ENCODE measurements at places on chromosomes 2 and 18. TPM values are rescaled to one million over a fixed set of nuclear protein-coding genes. Genes with fewer than 3 reads are reported as not detected.

Gene DLGAP1
- total RNA-seq: not detected

Gene C2orf78
- total RNA-seq: not detected

Gene TFCP2L1
- 0.51 TPM for total RNA-seq

Gene GAL3ST2
- total RNA-seq: not detected

Gene UGT1A5
- 1.5 TPM for total RNA-seq

Gene HAAO
- 173 TPM for total RNA-seq

Gene ATL2
- total RNA-seq: 39.1 TPM

Gene DNAJB2
- 39.7 TPM for total RNA-seq

DNA sequence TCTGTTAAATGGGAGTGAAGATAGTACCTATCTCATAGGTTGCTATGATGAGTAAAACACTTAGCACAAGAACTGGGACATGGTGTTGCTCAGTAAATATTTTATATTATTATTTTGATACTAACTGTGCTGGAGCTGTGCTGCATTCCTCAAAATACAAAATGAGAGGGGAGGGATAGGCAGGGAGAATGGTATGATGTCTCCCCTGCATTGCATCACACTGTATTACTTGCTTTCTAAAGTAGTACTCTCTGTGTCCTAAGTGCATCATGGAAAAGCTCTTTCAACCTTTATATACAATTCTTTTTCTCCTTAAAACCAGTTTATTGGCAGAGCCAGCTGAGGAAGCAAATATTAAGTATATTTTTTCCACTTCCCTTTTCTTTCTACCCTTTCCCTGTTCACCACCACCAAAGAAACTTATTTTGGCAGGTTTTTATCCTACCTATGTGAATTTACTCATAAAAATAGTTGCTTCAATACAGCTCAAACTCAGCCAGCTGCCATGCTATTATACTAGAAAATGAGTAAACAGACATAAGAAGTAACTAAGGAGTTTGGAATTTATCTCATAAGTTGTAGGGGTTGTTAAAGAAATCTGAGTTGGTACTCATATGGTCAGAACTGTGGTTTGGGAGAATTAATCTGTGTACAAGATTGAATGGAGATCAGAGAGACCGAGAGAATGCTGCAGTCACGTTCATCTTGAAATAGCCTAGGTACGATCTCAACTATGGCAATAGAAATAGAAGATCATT, 60.3 kb downstream of the EHBP1 start:
- H3K36me3 ChIP-seq: no peaks in the 10 kb centered on the region
- DNase-seq: no peak
- peaks cover 18% of the 10 kb centered on the region for H3K4me1 ChIP-seq
- no peak overlapping the region for H3K4me3 ChIP-seq
- H3K27ac ChIP-seq: no peak overlapping the region

GRCh38 chr2:239664216-239664810, 263.5 kb upstream of the HDAC4 start:
- H3K27me3 ChIP-seq: no peaks in the 10 kb centered on the region
- H3K4me3 ChIP-seq: no peak overlapping the region

DNA sequence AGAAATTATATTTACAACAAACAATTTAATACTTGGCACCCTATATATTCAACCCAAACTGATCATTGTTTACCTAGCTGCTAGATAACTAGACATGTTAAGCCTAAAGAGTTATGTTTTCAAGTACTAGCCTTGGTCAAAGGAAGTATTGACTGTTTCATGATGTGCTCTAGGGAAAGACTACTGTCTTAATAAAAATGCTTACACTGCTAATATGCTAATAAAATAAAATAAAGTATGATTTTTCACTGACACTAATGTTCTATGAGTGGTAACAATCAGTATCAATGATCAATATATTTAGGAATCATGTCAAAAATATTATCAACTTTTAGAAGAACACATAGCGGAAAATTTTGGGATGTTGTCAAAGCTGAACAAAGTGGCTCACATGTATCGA, 225.5 kb downstream of the OSR1 start:
- no peak overlapping the region for H3K27ac ChIP-seq
- no peak overlapping the region for H3K4me3 ChIP-seq
- no peaks in the 10 kb centered on the region for H3K4me1 ChIP-seq

- H3K27me3 ChIP-seq: peaks cover 3% of the 10 kb centered on the region
- no peak for DNase-seq
- H3K4me1 ChIP-seq: no peaks in the 10 kb centered on the region
- H3K27ac ChIP-seq: no peak overlapping the region
- H3K36me3 ChIP-seq: no peaks in the 10 kb centered on the region
- no peak overlapping the region for H3K4me3 ChIP-seq
Observed at GRCh38 chr18:73544032-73544431, 603.6 kb downstream of the FBXO15 start.

GRCh38 chr2:2558476-2558875, 227.4 kb upstream of the MYT1L start:
- H3K27me3 ChIP-seq: no peaks in the 10 kb centered on the region
- H3K27ac ChIP-seq: no peak overlapping the region
- DNase-seq: no peak
- H3K36me3 ChIP-seq: no peaks in the 10 kb centered on the region

DNA sequence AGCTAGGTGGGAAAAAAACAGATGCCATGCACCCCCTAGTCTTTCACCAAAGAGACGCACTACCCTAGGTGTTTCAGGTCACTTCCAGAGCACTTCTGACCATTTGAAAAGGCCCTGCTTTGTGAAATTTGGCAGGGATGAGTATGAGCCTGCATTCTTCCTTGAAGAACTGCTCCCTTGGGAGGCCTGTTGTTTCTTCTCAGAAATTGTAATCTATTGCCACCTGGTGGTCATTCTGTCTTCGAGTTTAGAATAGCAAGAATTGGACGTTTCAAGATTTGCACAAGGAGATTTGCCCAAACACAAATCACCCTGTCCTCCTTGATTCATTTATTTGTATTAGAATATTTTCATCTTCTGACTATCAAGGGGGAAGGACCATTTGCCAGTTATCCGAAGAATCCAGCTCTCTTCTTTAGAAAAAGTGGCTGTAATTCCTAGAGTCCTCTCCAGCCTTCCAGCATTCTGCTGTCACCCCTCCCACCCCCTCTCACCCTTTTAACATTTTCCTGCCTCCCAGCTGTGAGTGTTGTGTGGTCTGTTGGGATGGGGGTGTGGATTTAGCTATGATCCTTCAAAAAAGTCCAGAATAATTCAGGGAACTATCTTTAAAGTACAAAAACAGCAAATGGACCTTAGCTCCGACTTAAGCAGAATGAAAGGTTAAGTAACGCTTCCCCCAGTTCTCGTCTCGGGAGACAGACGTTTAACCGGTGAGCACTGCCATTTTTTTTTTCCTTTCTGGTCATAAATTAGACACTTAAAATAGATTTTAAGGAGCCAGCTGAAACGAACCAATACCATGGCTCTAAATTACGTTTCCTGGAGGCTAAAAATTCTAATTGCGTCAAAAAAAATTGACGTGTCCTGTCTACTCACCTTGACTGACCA, 3.7 kb upstream of the GAD1 start:
- H3K27ac ChIP-seq: no peak overlapping the region
- no peak for DNase-seq
- peaks cover 22% of the 10 kb centered on the region for H3K4me1 ChIP-seq
- H3K27me3 ChIP-seq: peaks cover 40% of the 10 kb centered on the region
- no peak overlapping the region for H3K4me3 ChIP-seq

- DNase-seq: no peak
- H3K4me3 ChIP-seq: no peak overlapping the region
- no peaks in the 10 kb centered on the region for H3K27me3 ChIP-seq
- H3K27ac ChIP-seq: no peak overlapping the region
- H3K4me1 ChIP-seq: no peaks in the 10 kb centered on the region
Observed at GRCh38 chr2:220678943-220679342, 893.2 kb downstream of the EPHA4 start.

GRCh38 chr2:179251870-179252269, 12.8 kb downstream of the SESTD1 start:
- no peak for DNase-seq
- no peaks in the 10 kb centered on the region for H3K27me3 ChIP-seq
- no peak overlapping the region for H3K4me3 ChIP-seq
- H3K27ac ChIP-seq: no peak overlapping the region
- H3K4me1 ChIP-seq: no peaks in the 10 kb centered on the region

- H3K4me3 ChIP-seq: no peak overlapping the region
- DNase-seq: no peak
- no peaks in the 10 kb centered on the region for H3K27me3 ChIP-seq
- H3K27ac ChIP-seq: peak overlapping the region; percentile 29
Observed at GRCh38 chr2:162607915-162608314, 230.7 kb downstream of the KCNH7 start.

DNA sequence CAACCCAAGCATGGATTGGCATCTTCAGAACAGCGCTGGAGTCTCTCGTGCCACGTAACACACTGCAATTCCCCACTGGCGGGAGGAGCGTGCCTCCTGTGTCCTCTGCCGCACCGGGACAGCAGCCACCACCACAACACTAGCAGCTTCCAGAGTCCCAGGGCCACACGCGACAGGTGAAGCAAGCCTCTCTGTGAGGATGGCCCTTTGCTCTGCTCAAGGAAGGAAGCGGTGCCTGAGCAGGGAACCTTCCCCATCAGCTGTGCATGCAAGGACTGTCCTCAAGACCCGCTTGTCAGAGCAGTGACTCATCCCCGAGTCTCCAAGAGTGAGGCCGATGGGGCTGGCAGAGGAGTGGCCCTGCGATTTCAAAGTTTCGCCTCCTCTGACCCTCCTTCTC, 44.0 kb downstream of the TTC32 start:
- H3K27me3 ChIP-seq: no peaks in the 10 kb centered on the region
- no peak for DNase-seq
- no peak overlapping the region for H3K27ac ChIP-seq
- H3K36me3 ChIP-seq: no peaks in the 10 kb centered on the region
- H3K4me3 ChIP-seq: no peak overlapping the region

DNA sequence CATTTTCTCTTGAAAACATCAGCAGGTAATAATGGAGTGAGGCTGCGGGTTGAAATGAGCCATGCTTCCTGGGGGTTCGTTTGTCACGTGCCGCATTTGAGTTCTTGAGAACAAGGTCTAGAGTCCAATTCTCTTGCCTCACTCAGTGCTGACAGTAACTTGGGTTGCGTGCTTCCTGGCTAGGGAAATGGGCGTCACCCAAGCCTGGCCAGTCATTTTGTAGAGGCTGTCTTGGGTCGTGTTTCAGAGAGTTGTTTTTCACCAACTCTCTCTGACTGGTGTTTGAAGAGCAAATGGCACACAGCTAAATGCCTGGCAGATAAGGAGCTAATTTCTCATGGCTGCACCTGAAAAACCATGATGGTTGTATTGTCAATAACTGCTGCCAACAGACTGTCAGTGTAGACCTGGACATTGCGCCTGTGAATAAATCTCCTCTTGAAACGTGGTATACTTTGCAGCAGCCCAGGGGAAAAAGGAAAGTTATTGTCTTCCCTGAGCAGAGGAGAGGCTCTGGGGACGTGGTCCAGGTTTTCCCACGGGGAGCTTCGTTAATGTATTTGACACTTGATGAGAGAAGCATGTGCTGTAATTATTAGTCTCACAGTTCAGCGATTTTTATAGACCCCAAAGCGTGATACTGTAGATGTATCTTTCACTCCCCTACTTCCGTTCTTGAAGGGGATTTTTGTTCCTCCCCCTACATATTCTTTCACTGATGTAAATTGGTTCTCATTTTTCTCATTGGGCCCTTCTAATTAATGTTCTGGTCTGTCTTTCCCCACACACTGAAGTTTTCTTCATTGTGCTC, 196.0 kb downstream of the FHOD3 start:
- H3K4me1 ChIP-seq: no peaks in the 10 kb centered on the region
- no peak overlapping the region for H3K4me3 ChIP-seq
- no peak for DNase-seq
- H3K36me3 ChIP-seq: no peaks in the 10 kb centered on the region
- no peak overlapping the region for H3K27ac ChIP-seq

DNA sequence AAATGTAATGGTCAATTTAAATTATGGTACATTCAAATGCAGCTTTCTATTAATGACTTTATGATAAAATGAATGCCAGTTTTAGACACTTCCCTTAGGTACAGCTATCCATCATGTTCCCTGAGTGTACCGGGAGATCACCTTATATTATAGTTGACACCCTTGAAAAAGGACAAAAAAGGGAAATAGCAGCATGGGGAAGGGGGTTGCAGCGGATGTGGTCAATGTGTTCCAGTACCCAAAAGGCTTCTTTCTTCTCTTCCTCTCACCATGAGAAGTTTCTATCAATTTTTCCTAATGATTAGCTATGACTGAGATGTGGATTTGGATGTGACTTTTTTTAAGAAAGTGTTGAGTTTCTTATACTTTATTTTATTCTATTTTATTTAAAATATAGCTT, 154.4 kb downstream of the CCDC85A start:
- H3K27me3 ChIP-seq: no peaks in the 10 kb centered on the region
- no peaks in the 10 kb centered on the region for H3K4me1 ChIP-seq
- H3K4me3 ChIP-seq: no peak overlapping the region
- no peaks in the 10 kb centered on the region for H3K36me3 ChIP-seq
- H3K27ac ChIP-seq: no peak overlapping the region
- no peak for DNase-seq

DNA sequence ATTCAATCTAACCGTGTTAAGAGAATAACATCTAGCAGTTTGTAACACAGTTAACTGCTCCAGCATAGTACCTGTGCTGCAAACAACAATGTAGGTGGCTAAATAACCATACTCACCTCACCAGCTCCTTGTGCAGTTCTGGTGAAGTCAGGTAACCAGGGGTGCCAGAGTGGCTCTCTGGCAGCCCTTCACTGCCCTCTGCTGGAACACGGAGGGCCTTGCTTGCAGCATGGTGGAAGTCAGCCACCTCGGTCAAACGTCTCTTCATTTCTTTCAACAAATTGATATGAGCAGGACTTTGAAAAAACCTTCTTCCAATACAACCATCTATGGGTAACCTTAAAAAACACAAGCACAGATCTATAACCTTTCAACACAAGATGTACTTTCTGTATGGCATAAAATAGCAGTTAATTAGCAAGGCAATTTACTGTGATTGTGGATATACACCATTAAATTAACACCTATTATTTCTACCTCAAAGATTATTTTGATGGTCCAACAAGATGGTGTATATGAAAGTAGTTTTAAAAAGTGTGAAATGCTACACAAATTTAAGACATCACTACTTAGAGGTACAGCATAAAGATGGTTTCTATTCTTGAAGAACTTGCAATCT, 56.6 kb downstream of the EPG5 start:
- H3K36me3 ChIP-seq: peaks cover 45% of the 10 kb centered on the region
- no peaks in the 10 kb centered on the region for H3K4me1 ChIP-seq

DNA sequence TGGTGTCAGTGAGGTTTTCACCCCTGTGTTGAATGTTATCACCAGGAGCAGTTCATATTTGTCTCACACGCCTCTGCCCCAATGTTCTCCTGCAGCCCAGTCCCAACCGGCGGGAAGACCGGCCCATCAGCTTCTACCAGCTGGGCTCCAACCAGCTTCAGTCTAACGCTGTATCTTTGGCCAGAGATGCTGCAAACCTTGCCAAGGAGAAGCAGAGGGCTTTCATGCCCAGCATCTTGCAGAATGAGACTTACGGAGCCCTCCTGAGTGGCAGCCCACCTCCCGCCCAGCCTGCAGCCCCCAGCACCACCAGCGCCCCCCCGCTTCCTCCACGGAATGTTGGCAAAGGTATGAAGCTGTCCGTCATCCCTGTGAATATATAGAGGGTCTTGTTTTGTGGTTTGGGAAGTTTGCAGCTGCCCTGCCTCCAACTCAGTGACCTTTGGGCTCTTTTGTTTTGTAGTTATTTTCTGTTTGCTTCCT, 35.1 kb downstream of the ITGB1BP1 start:
- H3K4me3 ChIP-seq: no peak overlapping the region
- no peak for DNase-seq
- H3K27me3 ChIP-seq: no peaks in the 10 kb centered on the region
- H3K36me3 ChIP-seq: no peaks in the 10 kb centered on the region
- H3K4me1 ChIP-seq: no peaks in the 10 kb centered on the region
- H3K27ac ChIP-seq: no peak overlapping the region

Measured in right lobe of liver (tissue), 6 donors.